Nasal cavity respiratory epithelium epithelial cell of viscerocranial mucosa (primary cell): ENCODE measurements at places on chromosomes 4 and X. TPM values are rescaled to one million over a fixed set of nuclear protein-coding genes. Genes with fewer than 3 reads are reported as not detected.

The AMBN gene
- not detected in 2 replicates for total RNA-seq

The SLC9B1 gene
- 0.14 and 1.4 TPM in 2 replicates for total RNA-seq

The CTAG1A gene
- not detected in 2 replicates for total RNA-seq

The CSAG2 gene
- total RNA-seq = not detected in 2 replicates
